ENCODE measurements at places on chromosomes 1 and 21.
A peak's percentile ranks its signal among the peaks of the same experiment; 100 is the strongest.

GRCh38 chr1:110240476-110241210 lies 30.5 kb downstream of the KCNC4 start:
- DNase-seq, result no peak

GRCh38 chr1:55597910-55598309 lies 382.7 kb upstream of the USP24 start:
- DNase-seq, result no peak

DNA sequence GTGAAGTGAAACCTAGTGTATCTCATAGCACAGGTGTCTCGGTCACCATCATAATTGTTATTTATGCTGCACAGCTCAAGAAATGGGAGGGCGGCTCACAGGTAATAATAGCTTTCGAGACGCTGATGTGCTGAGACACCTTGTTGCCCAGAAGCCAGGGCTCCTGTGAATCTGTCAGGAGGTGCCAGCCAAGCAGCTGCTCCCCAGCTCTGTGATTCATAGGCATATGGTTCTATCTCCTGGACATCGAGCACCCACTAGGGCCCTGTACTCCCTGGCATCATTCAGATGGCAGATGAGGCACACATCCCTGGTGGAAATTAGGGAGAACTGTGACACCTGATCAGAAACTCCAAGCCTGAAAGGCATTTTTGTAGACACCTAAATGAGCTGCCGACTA lies 53.5 kb downstream of the SYT6 start:
- DNase-seq, result no peak

DNA sequence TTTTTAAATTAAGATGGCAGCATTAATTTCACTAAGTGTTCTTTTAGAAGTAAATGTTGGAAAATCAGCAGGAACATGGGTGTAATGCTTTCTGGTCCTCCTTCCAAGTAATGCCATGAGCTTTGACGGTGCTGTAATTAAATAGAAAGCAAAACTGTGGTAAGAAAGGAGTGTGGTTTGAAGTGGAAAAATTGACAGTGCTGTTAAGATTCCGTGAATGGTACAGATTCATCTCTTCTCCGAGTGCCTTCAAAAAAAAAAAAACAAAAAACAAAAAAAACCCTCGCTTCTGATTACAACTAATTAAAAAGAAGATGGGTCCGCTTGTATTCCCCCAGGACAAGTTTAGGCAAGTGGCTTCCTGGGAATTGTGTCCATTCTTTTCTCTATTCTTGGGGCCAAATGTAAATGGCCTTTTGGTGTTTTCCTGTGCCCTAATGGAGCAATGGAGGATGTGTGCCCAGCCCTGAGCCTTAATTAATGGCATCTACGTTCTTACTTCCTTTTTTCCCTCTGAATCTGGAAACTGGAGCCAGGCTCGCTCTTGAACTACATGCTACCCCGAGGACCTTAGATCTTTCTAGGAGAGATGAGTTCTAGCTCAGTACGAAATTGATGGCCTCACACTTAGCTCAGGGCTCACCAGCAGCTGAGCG lies 5.1 kb downstream of the LMO4 start:
- DNase-seq, result no peak

DNA sequence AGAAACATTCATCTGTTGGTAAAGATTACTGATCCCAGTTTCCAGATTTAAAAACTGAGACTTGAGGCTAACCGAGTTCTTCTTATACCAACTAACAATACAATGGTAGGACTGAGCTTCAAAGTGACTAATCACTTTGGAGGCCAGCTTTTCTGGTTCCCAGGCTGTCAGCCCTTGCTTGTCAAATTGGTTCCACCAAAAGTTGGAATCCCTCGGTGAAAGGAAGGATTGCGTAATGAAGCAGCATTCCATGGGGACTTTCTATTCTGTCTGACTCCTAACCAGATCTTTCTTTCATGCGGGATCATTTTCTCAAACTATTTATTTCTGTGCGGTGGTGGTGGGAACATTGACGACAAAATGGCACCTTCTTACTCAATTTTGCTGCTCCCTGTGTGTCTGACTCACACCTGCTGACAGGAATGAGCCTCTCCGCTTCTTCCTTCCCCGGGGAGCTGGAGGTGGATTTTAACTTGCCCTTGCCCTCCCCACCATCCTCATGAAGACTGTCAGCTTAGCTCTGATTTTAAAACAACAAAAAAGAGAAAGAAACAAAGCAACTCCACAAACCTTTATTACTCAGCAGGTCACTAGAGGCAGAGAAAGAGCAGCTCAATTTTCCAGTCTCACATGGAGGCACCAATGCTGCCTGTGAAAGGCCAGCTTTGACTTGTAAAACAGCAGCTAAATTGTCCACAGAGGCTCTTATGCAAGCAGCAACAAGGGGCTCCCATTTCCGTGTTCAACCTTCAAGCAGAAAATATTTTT lies 32.9 kb upstream of the RASAL2 start:
- DNase-seq, result no peak

DNA sequence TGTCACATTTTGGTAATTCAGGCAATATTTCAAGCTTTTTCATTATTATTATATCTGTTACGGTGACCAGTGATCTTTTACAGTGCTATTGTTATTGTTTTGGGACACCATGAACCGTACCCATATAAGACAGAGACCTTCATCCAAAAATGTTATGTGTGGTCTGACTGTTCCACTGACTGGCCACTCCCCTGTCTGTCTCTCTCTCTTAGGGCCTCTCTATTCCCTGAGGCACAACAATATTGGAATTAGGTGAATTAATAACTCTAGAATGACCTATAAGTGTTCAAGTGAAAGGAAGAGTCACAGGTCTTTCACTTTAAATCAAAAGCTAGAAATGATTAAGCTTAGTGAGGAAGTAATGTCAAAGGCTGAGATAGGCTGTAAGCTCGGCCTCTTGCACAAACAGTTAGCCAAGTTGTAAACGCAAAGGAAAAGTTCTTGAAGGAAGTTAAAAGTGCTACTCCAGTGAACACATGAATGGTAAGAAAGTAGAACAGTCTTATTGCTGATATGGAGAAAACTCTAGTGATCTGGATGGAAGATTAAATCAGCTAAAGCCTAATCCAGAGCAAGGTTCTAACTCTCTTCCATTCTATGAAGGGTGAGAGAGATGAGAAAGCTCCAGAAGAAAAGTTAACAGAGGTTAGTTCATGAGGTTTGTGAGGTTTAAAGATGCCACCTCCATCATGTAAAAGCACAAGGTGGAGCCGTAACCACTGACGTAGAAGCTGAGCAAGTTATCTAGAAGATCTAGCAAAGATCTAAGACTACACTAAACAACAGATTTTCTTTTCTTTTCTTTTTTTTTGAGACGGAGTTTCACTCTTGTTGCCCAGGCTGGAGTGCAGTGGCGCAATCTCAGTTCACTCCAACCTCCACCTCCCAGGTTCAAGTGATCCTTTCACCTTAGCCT lies 19.7 kb upstream of the DIPK1A start:
- DNase-seq, result no peak

GRCh38 chr1:228448372-228448771 lies 31.7 kb upstream of the TRIM17 start:
- DNase-seq, result no peak

DNA sequence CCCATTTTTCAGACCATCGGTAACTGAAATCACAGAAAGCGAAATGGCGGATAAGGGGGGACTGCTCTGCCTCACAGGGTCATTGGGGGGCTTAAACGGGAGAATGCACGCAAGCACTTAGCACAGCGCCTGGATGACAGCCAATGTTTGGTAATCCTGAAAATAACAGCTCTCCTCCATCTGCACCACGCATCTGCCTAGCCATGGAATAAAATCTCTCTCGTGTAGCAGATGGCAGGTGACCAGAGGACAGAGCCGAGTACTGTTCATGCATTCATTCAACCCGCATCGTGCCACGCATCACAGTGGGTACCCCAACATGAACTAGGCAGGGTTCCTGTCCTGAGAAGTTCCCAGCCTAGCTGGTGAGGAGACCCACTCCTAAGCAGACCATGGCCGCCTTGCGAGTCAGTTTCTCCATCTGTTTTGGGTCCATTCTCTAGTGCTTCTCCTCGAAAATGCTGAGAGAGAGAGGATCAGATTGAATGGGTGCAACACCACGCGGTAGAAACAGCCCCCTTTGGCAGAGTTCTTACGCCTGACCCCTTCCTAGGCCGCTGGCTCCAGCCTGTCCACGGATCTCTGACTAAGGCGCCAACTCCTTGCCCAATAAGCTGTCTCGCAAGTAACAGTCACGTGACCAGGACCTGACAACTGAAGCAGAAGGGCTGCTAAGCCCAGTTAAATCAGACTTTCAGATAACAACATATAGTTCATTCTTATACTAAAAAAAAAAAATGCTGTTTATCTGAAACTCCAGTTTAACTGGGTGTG lies 7.3 kb downstream of the SLC1A7 start:
- DNase-seq, result no peak

GRCh38 chr1:156794506-156795373 lies 21.9 kb downstream of the SH2D2A start:
- no peak for DNase-seq

GRCh38 chr1:5637171-5637570 lies 355.1 kb downstream of the NPHP4 start:
- no peak for DNase-seq

DNA sequence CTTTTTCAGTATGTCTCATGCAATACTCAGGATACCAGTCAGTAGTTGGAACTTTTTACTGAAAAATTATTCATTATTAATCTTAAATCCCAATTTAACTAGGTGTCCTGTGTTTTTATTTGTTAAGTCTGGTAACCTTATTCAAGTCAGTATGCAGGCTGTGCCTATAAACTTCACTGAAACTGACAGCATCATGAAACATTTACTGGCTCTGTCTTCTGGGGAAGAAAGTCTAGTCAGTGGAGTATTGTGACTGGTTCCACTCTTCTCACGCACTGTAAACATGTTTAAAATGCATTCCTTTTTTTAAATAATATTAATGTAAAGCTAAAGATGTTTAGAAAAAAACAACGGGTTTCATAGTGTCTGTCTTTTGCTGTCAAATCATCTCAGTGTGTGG lies 739.7 kb downstream of the LTN1 start:
- DNase-seq, result no peak

- DNase-seq, result no peak
Observed at GRCh38 chr21:20276377-20276776, 721.8 kb upstream of the NCAM2 start.

DNA sequence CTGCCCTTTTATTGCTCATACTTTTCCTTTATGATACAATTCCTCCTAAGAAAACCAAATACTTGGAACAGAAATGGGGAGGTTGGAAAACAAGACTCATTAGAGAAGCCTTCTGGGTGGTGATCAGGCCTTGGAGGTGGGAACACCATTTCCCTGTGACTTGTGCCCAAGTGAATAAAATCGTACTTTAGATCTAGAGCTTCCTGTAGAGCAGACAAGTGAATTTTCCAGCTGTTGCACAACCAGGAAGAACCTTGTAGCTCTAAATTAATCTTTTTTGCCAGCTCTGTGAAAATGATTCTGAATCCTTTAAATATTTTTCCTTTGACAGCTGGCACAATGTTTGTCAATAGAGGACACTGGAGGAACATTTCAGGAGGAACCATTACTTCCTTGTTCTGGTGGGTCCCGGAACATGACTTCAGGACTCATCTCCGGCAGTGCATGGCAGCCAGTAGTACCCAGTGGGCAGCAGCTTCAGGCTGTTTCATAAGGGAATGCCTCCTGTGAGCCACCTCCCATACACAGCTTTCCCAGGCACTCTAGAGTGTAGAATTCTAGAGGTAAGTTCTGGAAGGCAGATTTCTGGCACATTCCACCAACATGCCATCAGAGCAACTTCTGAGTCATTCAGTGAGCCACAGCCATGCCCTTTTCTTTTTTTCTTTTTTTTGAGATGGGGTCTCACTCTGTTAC lies 5.5 kb upstream of the SNAPIN start:
- DNase-seq, result no peak

DNA sequence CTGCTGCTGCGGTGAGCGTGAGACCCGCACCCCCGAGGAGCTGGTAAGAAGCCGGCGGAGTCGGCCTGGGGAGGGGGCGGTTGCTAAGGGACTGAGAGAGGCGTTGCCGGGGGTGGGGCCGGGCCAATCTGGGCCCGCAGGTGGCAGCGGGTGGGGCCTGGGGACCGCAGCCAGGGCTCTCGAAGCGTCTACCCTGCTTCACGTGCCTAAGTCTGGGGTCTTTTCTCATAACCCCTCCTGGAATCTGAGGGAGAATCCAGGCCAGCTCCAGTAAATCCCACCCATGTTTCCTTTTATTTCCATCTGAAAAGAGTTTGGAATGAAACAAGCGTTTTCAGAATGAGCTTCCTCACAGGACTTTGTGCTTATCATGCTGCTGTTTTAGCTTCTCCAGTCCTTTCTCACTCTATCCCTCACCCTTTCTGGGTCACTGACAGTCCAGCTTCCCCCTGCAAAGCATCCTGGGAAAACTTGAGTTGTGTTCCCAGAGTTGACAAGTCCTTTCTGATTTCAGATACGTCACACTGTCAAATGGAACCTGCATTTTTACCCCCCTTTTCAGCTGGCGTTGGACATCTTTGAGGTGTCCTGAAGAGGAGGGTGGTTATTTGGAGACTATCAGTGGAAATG lies 431 bp downstream of the CLCN6 start:
- peak; percentile 22 for DNase-seq

- no peak for DNase-seq
Observed at GRCh38 chr1:236507022-236507700, 16.6 kb upstream of the LGALS8 start.

GRCh38 chr1:1246577-1247340 lies at the start of gene C1QTNF12:
Gene C1QTNF12, minus strand, starts transcription at chr1:1246722. Its CDS starts 32 bp downstream, at chr1:1246690.
- DNase-seq, result no peak

DNA sequence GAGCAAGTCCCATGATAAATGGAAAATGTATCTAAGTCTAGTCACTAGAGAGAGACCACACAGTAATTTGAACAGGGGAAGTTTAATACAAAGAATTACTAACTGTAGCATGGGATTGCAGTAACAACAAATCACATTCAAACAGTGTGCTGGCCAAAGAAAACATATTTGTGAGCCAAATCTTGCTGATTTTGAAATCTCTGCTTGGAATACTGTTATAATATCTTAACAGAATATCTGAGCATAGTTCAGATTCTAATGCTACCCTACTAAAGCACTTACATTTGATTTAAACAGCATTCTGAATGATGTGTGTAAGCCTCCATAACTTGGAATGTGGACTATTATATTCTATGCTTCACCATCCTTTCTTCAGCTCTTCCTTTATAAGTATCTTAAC lies 270.0 kb upstream of the BRINP3 start:
- DNase-seq, result no peak

DNA sequence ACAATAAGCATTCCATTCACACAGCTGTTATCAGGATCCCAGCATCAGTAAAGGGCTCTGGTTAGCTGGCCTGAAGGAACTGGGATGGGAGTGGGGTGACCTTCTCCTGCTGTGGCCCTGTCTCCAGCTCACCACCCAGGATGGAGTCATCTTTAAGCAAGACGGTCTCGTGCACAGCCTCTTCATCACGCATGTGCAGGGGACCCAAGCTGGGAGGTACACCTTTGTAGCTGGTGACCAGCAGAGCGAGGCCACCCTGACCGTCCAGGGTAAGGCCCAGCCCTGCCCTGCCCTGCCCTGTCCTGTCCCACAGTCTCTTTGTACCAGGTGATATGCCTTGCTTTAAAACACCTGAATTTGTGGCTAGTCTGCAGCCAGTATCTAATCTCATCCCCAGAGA lies 24.3 kb downstream of the IGFN1 start:
- DNase-seq, result no peak

GRCh38 chr1:187092104-187092503 lies 263.4 kb downstream of the PLA2G4A start:
- DNase-seq, result no peak

- no peak for DNase-seq
Observed at GRCh38 chr1:72846476-72847278, 564.3 kb upstream of the NEGR1 start.

- no peak for DNase-seq
Observed at GRCh38 chr21:35164380-35164779, 115.3 kb upstream of the RUNX1 start.

- no peak for DNase-seq
Observed at GRCh38 chr1:227561241-227561907, 2.0 kb upstream of the ZNF678 start.

GRCh38 chr1:195898924-195899323 lies 709.3 kb downstream of the KCNT2 start:
- DNase-seq, result no peak

Data from Panc1 (cell line).